ENCODE measurements at places on chromosomes 2 and 18. TPM values are rescaled to one million over a fixed set of nuclear protein-coding genes. Genes with fewer than 3 reads are reported as not detected.

DNA sequence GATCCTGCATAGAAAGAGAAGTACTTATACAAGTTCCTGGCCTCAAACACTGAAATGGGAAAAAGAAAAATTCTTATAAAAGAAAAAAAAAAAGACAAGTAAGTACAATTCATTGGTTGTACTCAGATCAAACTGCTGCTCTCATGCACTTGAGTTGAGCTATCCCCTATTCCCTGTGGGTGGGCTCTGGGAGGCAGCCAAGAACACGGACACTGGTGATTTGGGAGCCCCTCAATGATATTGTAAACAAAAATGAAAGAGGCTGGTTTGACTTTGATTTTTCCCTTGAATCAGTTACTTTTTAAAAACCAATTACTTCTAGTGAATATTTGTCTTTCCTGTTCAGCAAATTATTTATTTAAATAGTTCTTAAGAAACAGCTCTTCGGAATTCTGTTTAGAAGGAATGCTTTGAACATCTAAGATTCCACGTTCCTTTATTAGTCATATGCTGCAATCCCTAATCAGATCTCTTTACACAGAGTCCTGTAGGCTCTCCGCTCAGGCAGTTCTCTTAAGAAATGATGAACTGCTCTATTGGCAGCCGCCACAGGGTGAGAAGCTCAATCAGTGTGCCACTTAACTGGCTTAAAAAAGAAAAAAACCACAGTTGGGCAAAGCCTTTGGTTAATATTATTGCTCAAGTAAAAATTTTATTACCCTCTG lies 225.1 kb downstream of the TMEM182 start:
- H3K36me3 ChIP-seq = no peaks in the 10 kb centered on the region
- no peak overlapping the region for H3K4me3 ChIP-seq
- no peaks in the 10 kb centered on the region for H3K4me1 ChIP-seq

GRCh38 chr2:227106845-227107759 lies 56.9 kb downstream of the COL4A4 start:
- peak; percentile 88 for DNase-seq
- H3K27me3 ChIP-seq = no peaks in the 10 kb centered on the region
- no peak overlapping the region for H3K4me3 ChIP-seq

DNA sequence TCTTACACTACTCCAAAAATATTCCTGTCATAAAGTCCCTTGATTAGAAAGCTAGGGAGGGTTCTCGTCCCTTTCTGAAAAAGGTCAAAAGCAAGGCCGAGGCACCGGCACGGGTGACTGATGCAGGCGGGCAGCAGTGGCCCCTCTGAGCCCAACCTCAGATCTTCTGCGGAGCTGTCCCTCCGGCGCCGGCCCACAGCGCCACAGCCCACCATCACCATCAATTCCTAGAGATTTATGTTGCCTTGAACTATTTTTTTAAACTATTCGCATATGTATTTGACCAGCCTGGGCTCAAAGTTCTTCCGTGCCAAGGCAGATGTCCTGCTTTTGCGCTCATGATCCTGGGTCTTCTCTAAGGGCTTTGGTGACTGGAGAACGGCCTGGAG lies 26.8 kb downstream of the PRELID3A start:
- DNase-seq = no peak
- peaks cover 4% of the 10 kb centered on the region for H3K36me3 ChIP-seq
- H3K4me1 ChIP-seq = no peaks in the 10 kb centered on the region
- no peaks in the 10 kb centered on the region for H3K27me3 ChIP-seq
- H3K4me3 ChIP-seq = no peak overlapping the region

DNA sequence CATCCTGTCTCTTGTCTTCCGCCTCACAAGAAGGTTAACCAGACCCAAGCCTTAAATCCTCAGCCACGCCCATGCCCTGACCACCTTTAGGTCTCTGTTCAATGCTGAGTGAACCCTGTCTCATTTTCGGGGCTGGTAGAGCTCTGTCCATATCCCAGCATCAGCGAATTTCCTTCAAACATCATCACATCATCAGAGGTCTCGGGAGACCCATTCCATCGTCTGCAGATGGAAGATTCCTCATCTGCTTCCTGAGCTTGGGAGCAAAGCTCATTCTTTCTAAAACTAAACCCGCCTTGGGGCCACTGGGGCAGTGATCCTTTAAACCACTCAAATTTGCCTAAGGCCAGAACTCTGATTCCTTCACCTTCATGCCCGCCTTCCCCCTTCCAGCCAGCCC lies 173.7 kb downstream of the TTC32 start:
- H3K4me3 ChIP-seq = no peak overlapping the region
- no peaks in the 10 kb centered on the region for H3K4me1 ChIP-seq
- H3K27ac ChIP-seq = no peak overlapping the region
- peak; percentile 41 for DNase-seq
- H3K27me3 ChIP-seq = no peaks in the 10 kb centered on the region
- H3K36me3 ChIP-seq = no peaks in the 10 kb centered on the region

GRCh38 chr2:123434546-123435395 lies 590.3 kb upstream of the CNTNAP5 start:
- no peaks in the 10 kb centered on the region for H3K27me3 ChIP-seq
- peaks cover 23% of the 10 kb centered on the region for H3K4me1 ChIP-seq
- no peak overlapping the region for H3K4me3 ChIP-seq
- H3K36me3 ChIP-seq = no peaks in the 10 kb centered on the region
- peak; percentile 97 for DNase-seq

- no peak overlapping the region for H3K4me3 ChIP-seq
- H3K27ac ChIP-seq = no peak overlapping the region
- DNase-seq = no peak
- H3K4me1 ChIP-seq = no peaks in the 10 kb centered on the region
- H3K27me3 ChIP-seq = no peaks in the 10 kb centered on the region
- no peaks in the 10 kb centered on the region for H3K36me3 ChIP-seq
These were observed 71.9 kb upstream of the KLHL29 start for GRCh38 chr2:23312996-23313606.

DNA sequence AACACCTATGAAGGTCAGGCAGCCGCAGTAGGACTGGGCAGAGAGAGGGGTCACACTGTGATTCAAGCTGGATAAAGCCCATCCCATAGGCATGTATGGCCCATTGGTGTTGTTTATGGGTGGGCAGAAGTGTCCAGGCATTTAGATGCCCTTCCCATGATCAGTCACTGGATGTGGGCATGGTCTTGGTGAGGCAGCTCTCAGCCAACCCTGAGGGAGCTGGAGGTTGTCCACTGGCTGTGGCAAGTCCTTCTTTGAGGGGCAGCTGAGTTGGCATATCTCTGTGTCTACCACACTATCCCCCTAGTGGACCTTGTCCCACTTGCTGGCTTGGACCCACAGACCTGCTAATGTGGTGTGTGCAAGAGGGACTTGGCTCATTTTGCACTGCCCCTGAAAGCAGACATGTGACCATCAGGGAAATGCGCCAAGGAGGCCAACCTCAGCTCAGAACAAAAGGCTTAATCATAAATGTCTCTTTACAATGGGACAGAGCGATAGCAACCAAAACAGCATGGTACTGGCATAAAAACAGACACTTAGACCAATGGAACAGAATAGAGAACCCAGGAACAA lies 82.0 kb downstream of the TMEM17 start:
- no peaks in the 10 kb centered on the region for H3K36me3 ChIP-seq
- no peak overlapping the region for H3K4me3 ChIP-seq
- H3K27me3 ChIP-seq = no peaks in the 10 kb centered on the region

DNA sequence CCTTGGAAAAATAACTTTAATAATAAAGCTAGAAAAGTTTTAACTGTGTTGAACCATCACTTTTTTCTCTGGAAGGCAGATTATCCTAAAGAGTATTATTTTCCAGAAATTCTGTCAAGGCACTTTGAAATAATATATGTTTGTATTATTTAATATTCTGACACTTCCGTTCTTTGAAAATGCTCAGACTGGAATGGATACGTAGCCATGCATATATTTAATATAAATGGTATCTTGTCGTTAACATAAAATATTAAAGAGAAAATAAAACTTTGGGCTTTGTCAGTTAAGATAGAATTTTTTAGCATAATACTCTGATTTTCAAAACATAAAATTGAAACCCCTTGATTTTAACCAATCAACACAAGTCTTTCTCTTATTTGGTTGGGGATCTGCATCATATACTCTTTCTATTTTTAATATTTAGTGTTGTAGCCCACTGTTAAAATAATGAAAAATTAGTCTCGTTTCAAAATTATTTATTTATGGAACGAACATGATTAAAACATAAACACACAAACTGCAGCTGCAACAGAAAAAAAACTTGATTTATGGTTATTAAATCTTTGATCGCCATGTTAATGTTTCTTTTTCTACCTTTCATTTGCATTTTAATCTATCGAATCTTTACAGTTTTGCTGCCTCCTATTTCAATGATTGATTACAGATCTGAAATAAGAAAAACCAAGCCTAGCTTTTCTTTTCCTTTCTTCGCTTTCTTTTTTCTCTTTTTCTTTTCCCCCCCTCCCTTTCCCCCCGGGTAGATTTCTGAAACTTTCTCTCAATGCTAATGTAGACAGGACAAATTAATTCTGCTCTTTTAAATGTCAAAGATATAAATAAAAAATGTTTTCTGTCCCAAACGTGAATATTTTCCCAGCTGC lies 145.5 kb downstream of the MEIS1 start:
- peaks cover 4% of the 10 kb centered on the region for H3K4me1 ChIP-seq
- H3K4me3 ChIP-seq = no peak overlapping the region
- H3K27ac ChIP-seq = peak overlapping the region; percentile 91
- peak; percentile 65 for DNase-seq

DNA sequence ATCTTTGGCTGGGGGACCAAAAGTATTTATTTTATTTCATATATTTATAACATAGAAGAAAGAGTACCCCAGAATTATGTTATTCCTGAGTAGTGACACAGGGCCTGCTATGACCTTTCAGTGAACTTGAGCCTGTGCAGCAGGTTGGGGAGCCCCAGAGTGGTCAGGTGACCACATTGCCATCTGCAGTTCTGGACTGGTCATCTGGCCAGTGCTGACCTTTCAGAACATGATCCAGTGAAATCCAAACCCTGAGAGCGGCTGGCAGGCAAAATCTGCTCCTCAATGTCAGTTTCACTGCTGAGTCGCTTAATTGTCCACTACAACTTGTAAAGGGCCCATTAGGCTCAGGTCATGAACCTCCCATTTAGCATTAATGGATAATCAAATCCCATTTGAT lies 336.7 kb upstream of the KCNH7 start:
- H3K4me1 ChIP-seq = no peaks in the 10 kb centered on the region
- no peak overlapping the region for H3K27ac ChIP-seq
- H3K4me3 ChIP-seq = no peak overlapping the region
- no peak for DNase-seq

- no peaks in the 10 kb centered on the region for H3K4me1 ChIP-seq
- no peak for DNase-seq
- H3K4me3 ChIP-seq = no peak overlapping the region
- H3K27ac ChIP-seq = no peak overlapping the region
- no peaks in the 10 kb centered on the region for H3K27me3 ChIP-seq
These were observed 185.5 kb upstream of the DOK6 start for GRCh38 chr18:69215161-69215560.

- no peak for DNase-seq
- no peaks in the 10 kb centered on the region for H3K27me3 ChIP-seq
- H3K4me1 ChIP-seq = no peaks in the 10 kb centered on the region
- no peak overlapping the region for H3K4me3 ChIP-seq
These were observed 1.5 kb upstream of the LTBP1 start for GRCh38 chr2:32945286-32945685.

DNA sequence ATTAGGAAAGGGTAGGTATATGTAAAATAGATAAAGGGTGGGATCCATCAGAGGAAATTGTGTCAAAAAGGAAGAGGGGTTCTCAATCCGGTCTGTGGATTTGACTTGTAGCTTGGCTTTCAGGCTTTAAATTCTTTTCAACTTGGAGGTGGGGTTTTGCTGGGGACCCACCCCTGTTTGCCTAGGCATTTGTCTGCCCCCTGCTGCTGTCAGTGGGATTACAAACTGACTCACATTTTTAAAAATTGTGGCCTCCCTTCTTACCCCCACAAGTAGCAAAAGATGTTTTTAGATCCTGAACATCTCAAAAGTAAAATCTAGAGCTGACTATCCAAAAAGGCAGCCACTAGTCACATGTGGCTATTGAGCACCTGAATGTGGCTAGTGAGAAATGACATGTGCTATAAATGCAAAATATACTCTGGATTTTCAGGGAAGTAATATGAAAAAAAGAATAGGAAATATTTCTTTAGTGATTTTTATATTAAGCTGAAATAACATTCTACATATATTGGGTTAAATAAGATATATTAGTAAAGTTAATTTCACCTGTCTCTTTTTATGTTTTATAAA lies 178.9 kb downstream of the GFPT1 start:
- H3K4me1 ChIP-seq = no peaks in the 10 kb centered on the region
- no peaks in the 10 kb centered on the region for H3K27me3 ChIP-seq
- H3K27ac ChIP-seq = no peak overlapping the region
- H3K4me3 ChIP-seq = no peak overlapping the region
- peaks cover 16% of the 10 kb centered on the region for H3K36me3 ChIP-seq
- no peak for DNase-seq

DNA sequence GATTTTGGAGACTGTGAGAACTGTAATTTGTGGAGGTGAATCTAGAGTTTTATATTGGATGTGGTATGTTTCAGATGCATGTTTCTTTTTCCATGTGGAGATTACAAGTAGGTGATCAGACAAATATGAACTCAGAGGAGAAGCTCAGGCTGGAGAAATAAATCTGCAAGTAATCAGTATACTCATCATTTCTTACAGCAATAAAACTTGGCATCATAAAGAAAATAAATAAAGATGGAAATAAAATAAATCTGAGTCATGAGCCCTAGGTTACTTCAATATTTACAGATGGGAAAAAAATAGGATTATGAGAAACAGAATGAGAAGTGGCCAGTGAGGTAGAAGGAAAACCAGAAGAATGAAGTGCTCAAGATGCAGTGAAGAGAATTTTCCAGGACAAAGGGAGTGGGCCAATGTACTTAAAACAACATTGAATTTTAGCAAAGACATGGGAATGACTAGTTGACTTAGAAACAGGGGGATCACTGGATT lies 453.8 kb downstream of the DSC3 start:
- no peak overlapping the region for H3K4me3 ChIP-seq
- H3K27ac ChIP-seq = no peak overlapping the region
- H3K4me1 ChIP-seq = no peaks in the 10 kb centered on the region

DNA sequence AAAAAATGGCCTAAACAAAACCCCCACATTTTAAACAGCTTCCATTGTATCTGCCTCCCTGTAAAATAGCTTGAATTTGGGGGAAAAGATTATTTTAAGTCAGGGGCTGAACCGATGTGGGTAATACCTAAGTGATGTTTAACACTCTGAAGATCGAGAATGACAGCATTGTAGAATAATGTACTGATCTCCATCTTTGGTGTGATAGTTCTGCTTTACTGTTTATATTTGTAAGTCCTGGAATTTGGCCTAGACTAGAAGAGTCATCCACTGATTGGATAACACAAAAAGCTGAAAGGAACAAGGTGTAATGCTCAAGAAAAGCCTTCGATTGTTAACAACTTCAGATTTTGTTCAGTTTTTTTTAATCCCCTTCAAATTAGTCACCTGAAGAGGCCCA lies 53.8 kb upstream of the CCDC68 start:
- H3K4me1 ChIP-seq = no peaks in the 10 kb centered on the region
- no peaks in the 10 kb centered on the region for H3K27me3 ChIP-seq
- H3K36me3 ChIP-seq = no peaks in the 10 kb centered on the region
- no peak overlapping the region for H3K4me3 ChIP-seq
- DNase-seq = no peak

Gene SCYGR2
- total RNA-seq = not detected

Gene MDH1B
- 15.0 TPM for total RNA-seq

Gene LBH
- 107 TPM for total RNA-seq

Gene ZNF516
- 45.4 TPM for total RNA-seq

Gene RGPD3
- total RNA-seq = 0.09 TPM

Gene CRYBA2
- total RNA-seq = not detected

Gene INHA
- not detected for total RNA-seq

Gene MFSD2B
- 2.3 TPM for total RNA-seq

Gene RAX
- not detected for total RNA-seq

Gene PSME4
- 54.6 TPM for total RNA-seq

Gene PKDCC
- 131 TPM for total RNA-seq

Gene RNF144A
- 25.3 TPM for total RNA-seq

Gene NEURL3
- total RNA-seq = 1.1 TPM

Gene ERCC3
- total RNA-seq = 35.8 TPM

Gene TM4SF20
- not detected for total RNA-seq

Gene G6PC2
- 0.37 TPM for total RNA-seq

Gene DAPL1
- not detected for total RNA-seq
